CD4-positive, alpha-beta T cell treated with Interleukin-17A for 1 hour (primary cell): ENCODE measurements at places on chromosomes 3 and 15.

DNA sequence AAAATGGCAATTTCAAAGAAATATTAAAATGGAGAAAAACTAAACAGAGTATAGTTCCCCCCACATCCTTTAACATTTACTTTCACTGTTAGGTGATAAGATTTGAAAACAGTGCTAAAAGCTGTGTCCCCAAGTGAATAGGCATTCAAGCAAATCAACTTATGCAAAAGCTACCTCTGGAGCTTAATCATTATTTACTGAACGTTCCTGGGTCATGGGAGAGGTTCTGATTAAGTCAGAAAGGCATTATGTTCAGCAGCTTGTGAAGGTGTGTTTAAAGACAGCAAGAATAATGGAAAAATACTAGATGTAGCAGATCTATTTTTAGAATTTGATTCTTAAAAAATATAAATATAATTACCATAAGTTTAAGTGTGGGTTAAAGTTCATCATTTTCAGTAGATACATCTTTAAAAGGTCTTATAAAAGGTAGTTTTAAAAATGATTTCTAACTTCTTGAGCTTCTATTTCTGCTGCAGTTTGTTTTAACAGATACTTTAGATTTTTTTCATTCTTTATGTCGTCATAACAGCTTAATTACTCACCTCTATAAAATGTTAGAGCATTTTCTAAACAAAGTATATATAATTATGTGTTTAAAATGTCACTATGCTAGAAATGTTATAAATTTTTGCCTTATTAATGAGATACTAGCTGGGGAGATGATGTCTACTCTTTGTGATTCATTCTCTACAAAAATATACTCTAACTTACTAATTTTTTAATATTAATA, 127.9 kb downstream of the MITF start:
- DNase-seq: no peak

- no peak for DNase-seq
Measured at GRCh38 chr3:66489581-66489980, 11.2 kb downstream of the LRIG1 start.

DNA sequence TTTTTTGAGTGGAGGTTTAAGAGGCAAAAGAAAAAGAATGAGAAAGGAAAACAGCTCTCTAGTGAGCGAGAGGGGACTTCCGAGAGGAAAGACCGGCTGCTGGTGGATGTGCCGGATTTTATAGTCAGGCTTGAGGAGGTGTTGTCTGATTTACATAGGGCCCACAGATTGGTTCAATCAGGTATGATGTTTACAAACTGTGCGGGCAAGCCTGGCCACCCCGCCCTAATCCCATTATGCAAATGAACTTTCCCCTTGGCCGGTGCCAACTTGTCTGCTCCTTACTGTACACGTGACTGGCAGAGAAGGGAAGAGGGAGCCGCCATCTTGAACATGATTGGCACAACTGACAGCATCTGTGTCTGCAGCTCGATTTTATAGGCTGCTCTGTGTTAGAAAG, 44.7 kb downstream of the FAM43A start:
- no peak for DNase-seq

DNA sequence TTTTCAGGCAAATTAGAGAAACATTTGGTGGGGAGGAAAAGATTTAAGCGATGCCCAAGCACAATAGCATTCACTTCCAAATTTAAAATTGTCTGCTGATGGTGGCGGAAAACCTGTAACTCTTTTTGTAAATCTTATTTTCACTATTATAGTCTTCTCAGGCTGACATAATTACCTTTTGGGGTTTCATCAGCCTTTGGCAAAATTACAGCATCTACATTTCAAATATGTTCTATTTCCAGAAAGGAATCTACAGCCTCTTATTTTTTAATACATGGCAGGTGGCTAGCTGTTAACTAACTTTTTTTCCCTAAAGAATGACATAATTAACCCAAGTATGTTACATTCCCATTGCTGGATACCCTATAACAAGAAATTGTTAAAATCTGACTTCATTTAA, 391.5 kb upstream of the CCDC54 start:
- DNase-seq: no peak

- no peak for DNase-seq
Measured at GRCh38 chr3:122825460-122825859, 30.6 kb downstream of the SLC49A4 start.

GRCh38 chr3:36918050-36918449, 26.8 kb downstream of the TRANK1 start:
- DNase-seq: peak; percentile 17

- DNase-seq: no peak
Measured at GRCh38 chr3:142888099-142888480, 793 bp downstream of the PCOLCE2 start.

GRCh38 chr3:55882006-55882405, 394.9 kb upstream of the WNT5A start:
- no peak for DNase-seq

DNA sequence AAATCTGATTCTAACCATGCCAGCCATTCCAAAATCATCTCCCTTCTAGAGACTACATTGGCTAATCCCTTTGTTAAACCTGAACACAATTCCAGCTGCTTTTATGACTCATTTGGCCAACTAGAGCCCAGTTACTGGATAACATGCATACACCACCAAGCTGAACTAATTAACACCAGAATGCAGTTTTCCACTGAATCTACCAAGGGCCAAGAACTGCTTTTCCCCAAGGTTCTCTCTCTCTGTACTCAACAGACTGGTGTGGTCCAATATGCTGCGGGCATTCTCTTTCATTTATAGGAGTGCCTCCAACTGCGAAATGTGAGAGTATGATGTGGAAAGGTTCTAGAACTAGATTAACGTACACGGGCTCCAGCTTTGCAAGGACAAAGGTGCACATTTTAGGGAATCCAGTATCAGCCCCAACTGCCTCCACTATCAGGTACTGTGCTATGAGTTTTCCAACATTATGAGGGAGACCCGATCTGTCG, 1.5 kb downstream of the CHSY1 start:
- no peak for DNase-seq

DNA sequence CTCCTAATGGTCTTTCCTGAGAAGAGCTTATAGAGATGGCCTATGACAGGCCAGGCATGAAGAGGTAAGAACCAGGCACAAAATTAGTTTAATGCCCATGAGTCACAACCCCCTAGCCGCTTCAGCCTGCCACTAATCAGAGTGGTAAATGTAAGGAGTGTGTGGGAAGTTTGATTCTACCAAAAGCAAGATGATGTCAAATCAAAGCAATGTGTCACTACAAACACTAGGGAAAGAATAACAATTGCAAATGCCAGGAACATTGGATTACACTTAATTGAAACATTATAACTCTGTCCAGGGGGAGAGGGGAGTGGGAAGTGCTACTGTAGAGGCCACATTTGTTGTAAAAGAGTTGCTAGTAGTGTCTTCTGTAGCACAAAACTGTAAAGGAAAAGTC, 596.6 kb upstream of the AGTR1 start:
- DNase-seq: no peak

- no peak for DNase-seq
Measured at GRCh38 chr3:42745291-42745745, 27.7 kb downstream of the CCDC13 start.

DNA sequence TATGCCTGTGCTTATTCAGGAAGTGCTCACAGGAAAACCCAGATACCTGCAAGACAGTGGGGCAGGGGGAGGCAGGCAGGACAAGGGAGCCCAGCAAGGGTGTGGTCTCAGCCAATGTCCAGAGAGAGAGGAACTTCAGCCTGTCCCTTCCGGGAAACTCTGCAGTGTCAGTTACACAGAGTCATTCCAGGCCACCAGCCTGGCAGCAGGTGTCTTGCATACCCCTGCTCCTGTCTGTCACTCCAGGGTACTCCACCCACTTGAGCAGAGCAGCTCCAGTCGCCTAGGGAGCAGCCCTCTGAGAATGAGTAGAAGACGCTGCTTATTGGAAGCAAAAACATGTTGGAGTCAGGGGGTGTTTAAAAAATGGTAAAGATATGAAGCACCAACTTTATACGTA, 431.2 kb upstream of the RGMA start:
- no peak for DNase-seq

GRCh38 chr3:48436477-48436787, 3.5 kb downstream of the CCDC51 start:
- no peak for DNase-seq
